ENCODE measurements at places on chromosomes 4 and X.
A peak's percentile ranks its signal among the peaks of the same experiment; 100 is the strongest.

DNA sequence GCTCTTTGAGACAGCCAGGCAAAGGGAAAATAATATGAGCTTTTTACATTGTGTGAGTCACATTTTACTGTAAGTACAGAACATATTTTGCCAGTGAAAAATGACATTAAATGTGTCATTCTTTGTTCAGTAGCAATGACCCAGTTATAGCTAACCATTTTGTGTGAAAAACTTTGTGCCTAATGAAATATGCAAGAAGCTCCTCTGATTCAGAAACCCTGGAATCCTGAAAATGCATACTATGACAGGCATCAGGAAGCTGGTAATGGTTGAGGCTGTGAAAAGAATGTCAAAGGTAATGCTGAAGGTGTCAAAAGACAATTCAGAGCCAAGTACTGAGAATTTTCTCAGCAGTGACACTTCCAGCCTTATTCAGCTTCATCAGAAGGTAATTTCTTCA is 549.5 kb upstream of the SMIM31 start:
- no peak for DNase-seq

GRCh38 chrX:140733766-140734342 is 24.3 kb downstream of the LINC00632 start:
- no peak for DNase-seq

DNA sequence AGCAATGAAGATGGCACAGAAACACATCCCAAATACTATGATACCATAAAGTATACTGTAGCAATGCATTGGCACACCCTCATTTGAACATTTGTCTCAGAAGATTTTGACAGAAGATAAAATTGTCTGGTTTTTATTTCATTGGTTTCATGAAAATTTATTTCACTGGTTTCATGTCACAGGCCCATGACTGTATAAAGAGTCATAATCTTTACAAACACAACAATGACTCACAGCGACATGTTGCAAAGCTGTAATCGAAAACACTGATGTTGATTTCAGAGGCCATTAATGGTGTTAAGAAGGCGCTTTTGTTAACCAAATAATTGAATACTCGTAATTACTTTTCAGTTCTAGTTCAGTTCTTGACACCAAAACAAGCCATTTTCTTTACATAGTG is 8.1 kb upstream of the DTHD1 start:
- DNase-seq: no peak

- DNase-seq: peak; percentile 5
These were observed 7.8 kb upstream of the HAUS3 start for GRCh38 chr4:2249526-2250356.

GRCh38 chr4:177573507-177573906 is 131.3 kb upstream of the AGA start:
- DNase-seq: no peak

DNA sequence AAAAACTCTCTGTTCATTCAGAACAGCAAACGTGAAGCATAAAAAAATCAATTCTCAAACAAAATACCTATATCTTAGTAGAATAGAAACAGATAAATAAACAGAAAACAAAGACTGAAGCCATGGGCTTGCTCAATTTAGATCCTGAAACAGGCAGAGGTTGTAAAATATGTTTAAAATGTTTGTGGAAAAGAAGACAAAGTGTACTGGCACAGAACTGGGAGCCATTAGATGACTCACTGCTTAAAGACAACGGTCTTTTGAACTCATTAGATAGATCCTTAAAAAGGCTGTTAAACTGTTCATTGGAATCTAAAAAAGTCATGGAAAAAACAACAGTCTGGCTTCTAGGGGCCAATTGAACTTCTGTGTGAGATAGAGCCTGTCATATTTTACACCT is 247.0 kb upstream of the NDST4 start:
- DNase-seq: no peak

GRCh38 chr4:95249426-95250021 is 299.2 kb downstream of the UNC5C start:
- no peak for DNase-seq

All from T-helper 1 cell (primary cell).